DMS79 treated with DMSO at 0.1 percent for 48 hours (cell line): ENCODE measurements at places on chromosomes 6 and 20.
A peak's percentile ranks its signal among the peaks of the same experiment; 100 is the strongest.

DNA sequence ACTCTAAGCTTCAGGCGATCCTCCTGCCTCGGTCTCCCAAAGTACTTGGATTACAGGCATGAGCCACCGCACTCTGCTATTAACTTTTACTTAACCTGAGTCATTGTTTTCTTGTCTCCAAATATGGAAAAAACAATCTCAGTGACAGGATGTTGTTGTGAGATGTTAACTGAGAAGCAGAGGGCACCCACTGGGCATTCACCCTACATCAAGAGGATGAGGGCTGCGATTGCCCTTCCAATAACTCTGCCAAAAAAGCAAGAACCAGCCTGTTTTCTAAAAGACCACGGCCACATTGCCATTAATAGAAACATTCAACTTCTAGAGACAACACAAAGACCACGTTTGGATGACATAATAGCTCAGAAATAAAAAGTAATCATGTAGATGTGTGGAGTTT, 107.6 kb upstream of the SGK1 start:
- no peak for DNase-seq

- DNase-seq, result peak; percentile 94
Measured at GRCh38 chr20:17725094-17725835, 25.5 kb downstream of the BANF2 start.

DNA sequence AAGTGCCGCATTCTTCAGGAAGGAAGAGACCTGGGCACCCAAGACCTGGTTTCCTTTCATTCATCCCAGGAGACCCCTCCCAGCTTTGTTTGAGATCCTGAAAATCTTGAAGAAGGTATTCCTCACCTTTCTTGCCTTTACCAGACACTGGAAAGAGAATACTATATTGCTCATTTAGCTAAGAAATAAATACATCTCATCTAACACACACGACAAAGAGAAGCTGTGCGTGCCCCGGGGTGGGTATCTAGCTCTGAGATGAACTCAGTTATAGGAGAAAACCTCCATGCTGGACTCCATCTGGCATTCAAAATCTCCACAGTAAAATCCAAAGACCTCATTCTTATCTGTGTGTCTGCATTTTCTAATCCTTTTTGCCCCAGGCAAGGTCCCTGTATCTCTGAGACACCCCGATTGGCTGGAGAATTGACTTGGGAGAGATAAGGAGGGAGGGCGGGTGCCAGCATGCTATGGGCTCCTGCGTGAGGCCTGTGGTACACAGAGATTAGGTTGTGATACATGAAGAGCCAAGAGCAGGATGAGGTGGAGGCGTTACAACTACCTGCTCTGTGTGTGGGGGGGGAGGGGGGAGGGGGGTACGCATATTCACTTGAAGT, 4.8 kb downstream of the MUC21 start:
- no peak for DNase-seq

DNA sequence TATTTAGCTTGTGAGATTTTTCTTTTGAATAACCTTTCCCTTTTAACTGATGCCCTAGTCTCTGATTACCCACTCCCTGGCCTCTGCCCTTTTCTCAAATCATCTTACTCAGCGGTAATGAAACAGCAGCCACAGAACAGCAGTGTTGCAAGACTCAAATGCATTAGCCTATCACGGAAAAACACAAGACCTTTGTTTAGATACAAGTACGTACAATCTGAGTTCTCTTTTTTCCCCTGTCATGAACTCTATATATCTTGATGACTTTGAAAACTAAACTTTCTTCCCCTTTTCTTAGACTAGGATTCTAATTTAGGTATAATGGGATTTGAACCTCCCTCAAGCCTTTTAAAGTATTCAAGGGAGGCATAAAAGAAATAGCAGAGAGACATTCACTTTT, 1034.9 kb downstream of the EYS start:
- no peak for DNase-seq

GRCh38 chr6:125839471-125839870, 48.7 kb downstream of the NCOA7 start:
- no peak for DNase-seq

- DNase-seq, result no peak
Measured at GRCh38 chr6:114024746-114025145, 53.8 kb upstream of the HDAC2 start.

DNA sequence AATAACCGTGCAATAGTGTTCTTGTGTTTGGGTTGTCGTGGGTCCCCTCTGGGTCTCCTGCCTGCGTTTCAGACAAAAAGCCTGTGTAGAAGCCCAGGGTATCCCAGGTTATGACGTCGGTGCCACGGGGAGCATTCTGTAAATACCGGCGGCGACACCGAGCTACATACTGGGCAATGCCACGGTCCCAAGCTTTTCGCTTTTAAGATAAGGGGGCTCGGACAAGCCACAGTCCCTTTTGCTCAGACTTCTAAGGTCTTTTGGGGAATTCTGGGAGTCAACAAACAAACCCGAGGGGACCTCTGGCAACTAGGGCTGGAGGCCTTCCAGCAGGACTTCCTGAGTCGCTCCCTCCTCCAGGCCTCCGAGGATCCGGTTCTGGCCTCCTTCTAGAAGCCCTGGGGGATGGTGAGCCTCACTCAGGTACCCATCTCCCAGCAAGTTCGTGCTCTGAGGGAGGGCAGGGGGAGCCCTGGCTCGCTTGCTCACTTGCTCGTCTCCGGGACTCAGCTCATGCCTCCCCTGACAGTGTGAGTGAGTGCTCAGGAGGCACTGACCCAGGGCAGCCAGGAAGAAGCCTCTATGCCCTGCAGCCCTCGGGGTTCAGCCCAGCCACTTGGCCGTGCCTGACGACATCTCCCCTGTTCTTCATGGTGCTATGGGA, 62.4 kb upstream of the MRPS10 start:
- no peak for DNase-seq

DNA sequence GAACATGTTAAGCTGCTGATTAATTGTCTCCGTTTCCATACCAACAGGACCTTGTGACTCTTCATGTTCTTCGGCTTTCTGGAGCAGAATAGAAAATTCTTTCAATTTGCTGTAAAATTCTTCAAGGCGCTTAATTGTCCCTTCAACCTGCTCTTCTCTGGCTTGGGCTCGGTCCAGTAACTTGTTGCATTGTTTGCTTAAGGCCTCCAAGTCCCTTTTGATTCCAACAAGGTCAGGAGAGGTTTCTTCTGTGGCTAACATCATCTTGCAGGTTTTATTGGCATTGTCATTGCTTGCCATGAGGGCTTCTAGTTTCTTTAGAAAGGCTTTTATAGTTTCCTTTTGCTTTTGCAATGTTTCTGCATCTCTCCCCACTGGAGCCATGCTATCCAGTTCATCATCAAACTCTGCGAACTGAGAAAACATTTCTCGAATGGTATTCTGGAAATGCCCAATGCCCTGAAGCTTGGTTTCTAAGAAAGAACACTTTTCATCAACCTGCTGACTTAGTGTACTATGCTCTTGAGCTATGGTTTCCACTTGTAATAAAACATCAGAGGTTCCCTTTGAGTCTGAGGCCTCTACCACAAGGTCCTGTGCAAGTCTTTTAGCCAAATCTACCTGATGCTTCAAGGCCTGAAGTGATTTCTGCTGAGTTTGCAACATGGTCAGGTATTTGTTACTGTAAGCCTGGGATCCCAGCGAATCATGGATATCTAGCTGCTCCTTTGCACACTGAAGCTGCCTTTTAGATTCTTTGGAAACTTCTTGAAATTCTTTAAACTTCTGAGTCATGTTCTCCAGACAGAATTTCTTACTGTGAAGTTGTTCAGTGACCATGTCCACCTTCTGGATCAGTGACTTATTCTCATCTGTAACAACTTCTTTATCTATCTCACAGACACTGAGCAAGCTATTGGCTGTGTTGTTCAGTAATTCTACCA, 90.2 kb downstream of the DST start:
- DNase-seq, result peak; percentile 9

GRCh38 chr6:147999001-147999540, 343.6 kb upstream of the SASH1 start:
- no peak for DNase-seq

GRCh38 chr6:2652611-2653010, 98.1 kb downstream of the MYLK4 start:
- no peak for DNase-seq

DNA sequence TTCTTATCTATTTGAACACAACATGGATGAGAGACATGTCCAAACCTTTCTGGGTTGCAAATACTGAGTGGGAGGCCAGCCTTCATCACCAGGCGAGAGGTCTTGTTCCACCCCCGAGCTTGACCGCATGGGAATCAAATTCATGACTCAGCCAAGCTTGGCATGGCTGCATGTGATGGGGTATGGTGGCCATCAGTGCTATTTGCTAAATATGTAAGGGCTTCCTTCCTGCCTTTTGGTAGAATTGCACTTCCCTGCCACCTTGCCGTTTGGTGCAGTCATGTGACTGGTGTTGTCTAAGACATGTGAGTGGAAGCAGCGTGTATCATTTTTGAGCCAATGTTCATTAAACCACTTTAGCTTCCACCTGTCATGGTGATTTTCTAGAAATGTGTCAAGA, 508.9 kb upstream of the SULF2 start:
- no peak for DNase-seq

DNA sequence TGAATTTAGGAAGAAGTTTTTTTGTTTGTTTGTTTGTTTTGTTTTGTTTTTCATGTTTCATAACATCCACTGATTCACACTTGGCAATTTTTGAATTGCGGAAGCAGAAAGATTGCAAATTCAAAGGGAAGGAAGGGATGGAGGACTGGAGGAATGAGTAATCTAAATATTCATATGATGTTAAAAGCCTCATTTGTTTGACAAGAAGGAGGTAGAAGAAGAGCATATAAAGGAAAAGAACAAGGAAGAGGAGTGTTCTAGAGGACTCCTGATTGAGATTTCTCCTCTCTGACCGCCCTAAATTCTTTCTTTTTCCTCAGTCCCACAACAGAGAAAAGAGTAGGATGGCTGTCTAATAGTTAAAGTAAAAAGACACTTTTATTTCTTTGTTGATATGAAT, 88.5 kb downstream of the METTL24 start:
- no peak for DNase-seq

DNA sequence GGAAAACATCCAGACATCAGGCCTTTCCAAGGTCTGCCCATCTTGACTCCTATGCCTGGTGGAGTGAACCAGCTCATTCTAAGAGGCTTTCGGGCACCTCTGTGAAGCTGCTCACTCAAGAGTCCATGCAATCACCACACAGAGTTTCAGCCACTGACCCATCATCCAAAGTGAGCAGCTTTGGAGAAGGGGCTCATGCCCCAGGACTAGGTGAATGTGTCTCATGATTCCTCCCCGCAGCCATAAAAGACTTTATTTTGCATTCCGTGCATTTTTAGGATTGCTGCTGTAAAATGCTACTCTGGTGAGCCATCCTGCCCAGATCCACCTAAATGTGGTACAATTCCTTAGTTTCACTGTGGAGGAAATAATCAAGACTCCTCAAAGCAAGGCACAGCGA, 44.5 kb upstream of the EZR start:
- no peak for DNase-seq

DNA sequence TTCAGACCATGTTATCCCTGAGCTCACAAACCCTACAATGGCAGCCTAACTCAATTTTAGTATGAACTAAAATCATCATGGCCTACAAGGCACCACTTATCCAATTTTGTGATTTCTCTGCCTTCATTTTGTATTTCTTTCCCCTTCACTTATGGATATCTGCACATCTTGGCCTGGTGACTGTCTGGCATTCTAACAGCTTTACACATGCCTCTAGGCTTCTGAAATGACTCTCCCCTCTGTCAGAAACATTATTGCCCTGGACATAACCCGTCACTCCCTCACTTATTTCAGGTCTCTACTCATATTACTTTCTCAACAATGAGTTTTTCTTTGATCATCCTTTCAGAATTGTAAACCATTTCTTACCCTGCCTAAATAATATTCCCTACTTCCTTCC, 89.2 kb upstream of the THEMIS start:
- DNase-seq, result no peak

DNA sequence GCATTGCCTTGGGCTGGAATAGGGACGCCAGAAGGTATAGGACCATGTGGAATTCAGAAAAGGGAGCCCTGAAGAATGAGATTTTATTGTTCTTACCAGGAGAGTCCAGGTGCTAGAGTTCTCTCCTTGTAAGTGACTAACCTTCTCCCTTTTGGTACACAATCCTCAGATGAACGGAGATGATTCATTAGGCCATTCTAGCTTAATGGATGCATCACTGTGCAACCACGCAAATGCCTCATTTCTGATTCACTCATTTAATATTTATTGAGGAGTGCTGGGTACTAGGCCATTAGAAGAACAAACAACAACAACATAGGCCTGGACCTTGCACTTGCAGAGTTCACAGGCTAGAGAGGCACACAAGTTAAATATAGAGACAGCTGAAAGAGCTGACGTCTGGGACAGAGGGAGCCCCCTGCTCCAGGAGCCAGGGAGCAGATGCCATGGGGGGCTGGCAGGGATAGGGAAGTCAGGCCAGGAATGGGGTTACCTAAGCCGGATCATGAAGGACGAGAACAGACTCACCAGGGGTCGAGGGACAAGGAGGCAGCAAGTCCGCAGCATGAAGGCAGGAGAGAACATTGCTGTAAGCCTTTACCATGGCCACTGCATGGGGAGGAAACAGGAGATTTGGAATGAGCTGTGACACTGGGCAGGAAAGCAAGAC, 179.5 kb upstream of the AKAP12 start:
- DNase-seq, result no peak

GRCh38 chr6:147578159-147578558, 69.7 kb downstream of the SAMD5 start:
- DNase-seq, result no peak

GRCh38 chr6:118678866-118679265, 27.5 kb upstream of the CEP85L start:
- no peak for DNase-seq

- DNase-seq, result no peak
Measured at GRCh38 chr6:149197482-149197881, 120.0 kb upstream of the TAB2 start.

DNA sequence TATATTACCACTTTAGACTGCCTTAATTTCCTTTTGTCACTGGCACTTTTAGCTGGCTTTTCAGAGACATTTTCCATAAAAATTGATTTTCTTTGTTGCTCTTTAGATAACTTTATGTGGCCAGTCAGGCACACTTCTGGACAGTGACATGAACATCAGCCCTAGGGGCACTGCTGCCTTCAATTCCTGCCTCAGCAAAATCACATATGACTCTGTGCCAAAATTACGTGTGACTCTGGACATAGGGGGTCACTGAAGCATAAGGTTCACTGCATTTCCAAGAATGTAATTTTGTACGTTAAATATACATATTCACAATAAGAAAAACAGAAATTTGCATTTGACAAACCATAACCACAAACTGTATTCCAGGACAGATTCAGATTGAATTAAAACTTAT, 66.5 kb downstream of the ESF1 start:
- DNase-seq, result no peak

GRCh38 chr6:118761645-118762044, 110.3 kb upstream of the CEP85L start:
- DNase-seq, result no peak
